Renal cortical epithelial cell (primary cell): ENCODE measurements at places on chromosomes 2 and 18. TPM values are rescaled to one million over a fixed set of nuclear protein-coding genes. Genes with fewer than 3 reads are reported as not detected.

The CCBE1 gene
- total RNA-seq, result 8.7 and 9.6 TPM in 2 replicates

The IL36RN gene
- 0.69 TPM in 1 of 2 replicates, not detected in the other for total RNA-seq

The NOSTRIN gene
- total RNA-seq, result 3.1 and 6.6 TPM in 2 replicates

The BOLL gene
- not detected in 2 replicates for total RNA-seq

The PAX8 gene
- total RNA-seq, result 86.5 and 273 TPM in 2 replicates

The OR6B2 gene
- not detected in 2 replicates for total RNA-seq

The NOL4 gene
- total RNA-seq, result 0.25 and 0.52 TPM in 2 replicates

The TDRD15 gene
- total RNA-seq, result not detected in 2 replicates

The ZNF516 gene
- total RNA-seq, result 20.5 and 26.7 TPM in 2 replicates

The OXER1 gene
- total RNA-seq, result 0.15 TPM in 1 of 2 replicates, not detected in the other

The GATA6 gene
- total RNA-seq, result 0.35 and 0.45 TPM in 2 replicates

The GPATCH11 gene
- total RNA-seq, result 5.6 and 6.1 TPM in 2 replicates

The TMEM178A gene
- total RNA-seq, result 2.1 and 2.9 TPM in 2 replicates

The MOGAT1 gene
- not detected in 2 replicates for total RNA-seq

The COL4A3 gene
- total RNA-seq, result 1.7 and 30.8 TPM in 2 replicates

The FMNL2 gene
- total RNA-seq, result 59.0 and 69.7 TPM in 2 replicates

The NDUFS1 gene
- total RNA-seq, result 188 and 301 TPM in 2 replicates
